Subcutaneous preadipocyte (primary cell): ENCODE measurements at places on chromosomes 2 and 18. TPM values are rescaled to one million over a fixed set of nuclear protein-coding genes. Genes with fewer than 3 reads are reported as not detected.

The CYRIA gene
- 2.5 and 2.6 TPM in 2 replicates for total RNA-seq

The GBX2 gene
- total RNA-seq = under 0.01 TPM in 1 of 2 replicates, not detected in the other

The SDC1 gene
- 6.6 and 20.3 TPM in 2 replicates for total RNA-seq

The ST3GAL5 gene
- 9.0 and 21.7 TPM in 2 replicates for total RNA-seq

The CAPN13 gene
- not detected in 2 replicates for total RNA-seq

The RGPD4 gene
- not detected in 2 replicates for total RNA-seq

The LAMA3 gene
- total RNA-seq = 3.9 and 6.6 TPM in 2 replicates

The REG3A gene
- not detected in 2 replicates for total RNA-seq

The ERCC3 gene
- 37.1 and 38.3 TPM in 2 replicates for total RNA-seq

The GPR75 gene
- 1.8 and 4.1 TPM in 2 replicates for total RNA-seq

The CCDC102B gene
- 7.3 and 9.8 TPM in 2 replicates for total RNA-seq

The SAP130 gene
- 6.6 and 9.6 TPM in 2 replicates for total RNA-seq

The VAMP5 gene
- 16.2 and 25.0 TPM in 2 replicates for total RNA-seq

The KCNJ13 gene
- total RNA-seq = not detected in 2 replicates

The LRATD1 gene
- 0.37 and 1.2 TPM in 2 replicates for total RNA-seq

The FAP gene
- 91.3 and 134 TPM in 2 replicates for total RNA-seq

The SRD5A2 gene
- under 0.01 TPM in 1 of 2 replicates, not detected in the other for total RNA-seq

The PMAIP1 gene
- 11.4 and 11.7 TPM in 2 replicates for total RNA-seq

The CHST9 gene
- total RNA-seq = not detected in 2 replicates

The CROCC2 gene
- 0.20 and 0.37 TPM in 2 replicates for total RNA-seq

The SLC9A4 gene
- not detected in 2 replicates for total RNA-seq

The MAP2 gene
- total RNA-seq = 0.37 and 0.78 TPM in 2 replicates

The CABYR gene
- 3.5 and 4.8 TPM in 2 replicates for total RNA-seq

The CRACDL gene
- total RNA-seq = not detected in 2 replicates

The FOXD4L1 gene
- total RNA-seq = under 0.01 TPM in 1 of 2 replicates, not detected in the other

The ANKRD23 gene
- 1.4 and 2.6 TPM in 2 replicates for total RNA-seq

The ANKRD62 gene
- not detected in 2 replicates for total RNA-seq

The ANTXR1 gene
- total RNA-seq = 24.6 and 29.5 TPM in 2 replicates

The CTLA4 gene
- total RNA-seq = not detected in 2 replicates

The DSG2 gene
- 0.39 and 3.7 TPM in 2 replicates for total RNA-seq

The ALKAL2 gene
- total RNA-seq = not detected in 2 replicates

The TRAF3IP1 gene
- total RNA-seq = 5.5 and 6.3 TPM in 2 replicates

The KCTD1 gene
- total RNA-seq = 6.6 and 11.7 TPM in 2 replicates

The LRP2 gene
- not detected in 2 replicates for total RNA-seq

The BIN1 gene
- total RNA-seq = 88.9 and 100 TPM in 2 replicates

The POMC gene
- 0.73 and 0.98 TPM in 2 replicates for total RNA-seq

The DNAJB2 gene
- total RNA-seq = 20.7 and 22.4 TPM in 2 replicates

The DES gene
- 0.39 and 0.73 TPM in 2 replicates for total RNA-seq

The TOGARAM2 gene
- under 0.01 and 0.37 TPM in 2 replicates for total RNA-seq

The IL36B gene
- total RNA-seq = not detected in 2 replicates

The TXNDC2 gene
- total RNA-seq = under 0.01 TPM in 1 of 2 replicates, not detected in the other

The ARPC2 gene
- total RNA-seq = 299 and 362 TPM in 2 replicates

The IER3IP1 gene
- total RNA-seq = 16.4 and 16.9 TPM in 2 replicates

The POTEC gene
- not detected in 2 replicates for total RNA-seq

The MEP1B gene
- not detected in 2 replicates for total RNA-seq

The LHCGR gene
- not detected in 2 replicates for total RNA-seq

The CD8B gene
- total RNA-seq = not detected in 2 replicates

The IGFBP5 gene
- total RNA-seq = 11.5 and 106 TPM in 2 replicates

The MAB21L4 gene
- not detected in 2 replicates for total RNA-seq

The ZSCAN30 gene
- 15.4 and 21.5 TPM in 2 replicates for total RNA-seq

The CFAP65 gene
- total RNA-seq = 0.20 TPM in 1 of 2 replicates, not detected in the other

The HSPD1 gene
- 282 and 312 TPM in 2 replicates for total RNA-seq

The KIF5C gene
- under 0.01 and 0.20 TPM in 2 replicates for total RNA-seq

The PROKR1 gene
- total RNA-seq = under 0.01 TPM in 1 of 2 replicates, not detected in the other

The G6PC2 gene
- not detected in 2 replicates for total RNA-seq

The NOP58 gene
- total RNA-seq = 68.7 and 86.2 TPM in 2 replicates

The STARD6 gene
- total RNA-seq = under 0.01 TPM in 1 of 2 replicates, not detected in the other
